ENCODE measurements at places on chromosomes 7 and 10. TPM values are rescaled to one million over a fixed set of nuclear protein-coding genes. Genes with fewer than 3 reads are reported as not detected.

- no peak overlapping the region for H3K4me3 ChIP-seq
- peak overlapping the region; percentile 99 for H3K27ac ChIP-seq
- DNase-seq, result no peak
- H3K27me3 ChIP-seq, result no peaks in the 10 kb centered on the region
- no peaks in the 10 kb centered on the region for H3K36me3 ChIP-seq
- H3K4me1 ChIP-seq, result peaks cover 78% of the 10 kb centered on the region
Observed at GRCh38 chr10:80472234-80473095, 18.4 kb downstream of the TSPAN14 start.

DNA sequence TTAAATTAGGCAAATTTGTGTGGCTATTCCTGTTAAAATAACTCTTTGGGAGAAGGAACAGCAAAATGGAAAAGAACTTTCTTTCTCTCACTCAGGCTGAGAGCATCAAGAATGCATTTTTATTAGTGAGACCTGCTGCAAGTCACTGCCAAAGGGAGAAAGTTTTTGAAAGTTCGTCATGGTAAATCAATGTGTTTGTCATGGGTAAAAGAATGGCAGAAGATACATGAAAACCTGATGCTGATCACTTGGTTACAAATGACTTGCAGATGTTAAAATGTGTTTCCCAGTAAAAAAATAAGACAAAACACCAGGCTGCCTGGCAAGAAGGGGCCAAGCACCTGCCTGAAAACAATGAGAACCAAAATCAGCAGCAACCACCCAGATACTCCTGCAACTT lies 484.7 kb upstream of the NRP1 start:
- no peaks in the 10 kb centered on the region for H3K36me3 ChIP-seq
- DNase-seq, result no peak
- no peak overlapping the region for H3K27ac ChIP-seq
- no peak overlapping the region for H3K4me3 ChIP-seq

Gene DENND2A
- 2.3 TPM for total RNA-seq

DNA sequence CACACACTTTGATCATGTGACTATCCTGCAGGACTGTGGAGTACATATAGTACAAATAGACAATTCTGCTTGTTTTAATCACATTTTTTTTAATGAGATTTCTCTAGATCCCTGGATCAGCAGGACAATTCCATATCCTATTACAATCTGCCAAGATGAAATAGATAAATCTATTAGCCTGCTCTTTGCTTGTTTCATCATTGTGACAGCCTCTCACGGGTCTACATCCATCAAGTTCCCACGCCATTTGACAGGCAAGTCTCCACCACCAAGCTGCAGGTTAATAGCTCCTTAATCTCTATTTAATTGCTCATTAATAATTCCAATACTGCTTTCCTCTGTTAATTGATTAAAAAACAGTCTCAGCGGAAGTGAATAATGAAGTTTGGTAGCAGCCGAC lies 671.5 kb downstream of the CCSER2 start:
- no peak for DNase-seq
- no peaks in the 10 kb centered on the region for H3K4me1 ChIP-seq
- no peaks in the 10 kb centered on the region for H3K36me3 ChIP-seq
- no peak overlapping the region for H3K27ac ChIP-seq
- no peak overlapping the region for H3K4me3 ChIP-seq

DNA sequence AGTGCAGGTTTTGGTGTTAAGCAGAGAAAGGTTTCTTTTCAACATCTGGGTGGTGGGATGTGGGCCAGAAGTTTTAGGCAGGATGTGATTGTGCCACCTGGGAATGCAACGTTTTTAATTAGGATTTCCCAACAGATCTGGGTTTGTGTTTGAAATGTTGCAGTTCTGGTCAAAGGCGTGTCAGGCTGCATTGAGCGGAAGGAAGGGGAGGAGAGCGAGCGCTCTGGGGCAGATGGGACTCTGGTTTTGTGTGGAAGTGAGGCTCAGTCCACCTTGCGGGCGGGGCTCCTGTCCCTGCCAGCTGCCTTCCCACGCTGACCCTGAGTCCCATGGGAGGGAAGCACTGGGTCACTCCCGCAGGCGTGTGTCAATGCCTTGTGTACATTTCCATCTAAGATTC lies 767.7 kb downstream of the KCNMA1 start:
- no peaks in the 10 kb centered on the region for H3K4me1 ChIP-seq
- no peak for DNase-seq
- H3K36me3 ChIP-seq, result no peaks in the 10 kb centered on the region
- no peak overlapping the region for H3K4me3 ChIP-seq
- H3K27me3 ChIP-seq, result no peaks in the 10 kb centered on the region
